ENCODE measurements at places on chromosomes 2 and 18.

DNA sequence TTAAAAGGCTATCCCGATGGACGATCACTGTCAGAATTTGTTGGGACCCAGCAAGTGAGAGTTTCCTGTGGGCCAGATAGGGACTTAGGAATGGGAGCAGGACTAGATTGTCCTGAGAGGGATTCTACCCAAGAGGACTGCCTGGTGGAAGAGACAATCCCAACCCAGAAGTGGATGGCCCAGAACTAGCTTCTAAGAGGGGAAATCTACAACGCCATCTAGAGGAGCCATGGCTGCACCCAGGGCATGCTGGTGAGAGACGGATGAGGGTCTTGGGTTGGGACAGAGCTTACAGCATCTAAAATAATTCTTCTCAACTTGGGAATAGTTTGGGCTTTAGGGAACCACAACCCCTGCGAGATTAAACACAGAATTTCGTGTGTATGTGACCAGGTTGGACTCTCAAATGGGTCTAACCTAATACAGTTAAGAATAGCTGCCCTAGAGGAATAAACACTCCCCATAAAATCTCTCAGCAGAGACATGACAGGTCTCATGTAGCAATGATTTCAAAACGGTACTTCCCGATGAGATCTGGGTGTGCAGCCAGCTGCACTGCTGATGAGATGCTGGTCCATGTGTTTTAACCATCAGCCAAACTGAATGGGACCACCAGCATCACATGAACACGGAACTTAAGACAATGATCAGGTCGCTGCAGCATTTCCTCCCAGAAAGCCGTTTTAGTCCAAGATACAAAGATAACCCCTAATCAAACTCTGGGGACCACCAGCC lies 50.8 kb downstream of the CCBE1 start:
- DNase-seq = no peak

DNA sequence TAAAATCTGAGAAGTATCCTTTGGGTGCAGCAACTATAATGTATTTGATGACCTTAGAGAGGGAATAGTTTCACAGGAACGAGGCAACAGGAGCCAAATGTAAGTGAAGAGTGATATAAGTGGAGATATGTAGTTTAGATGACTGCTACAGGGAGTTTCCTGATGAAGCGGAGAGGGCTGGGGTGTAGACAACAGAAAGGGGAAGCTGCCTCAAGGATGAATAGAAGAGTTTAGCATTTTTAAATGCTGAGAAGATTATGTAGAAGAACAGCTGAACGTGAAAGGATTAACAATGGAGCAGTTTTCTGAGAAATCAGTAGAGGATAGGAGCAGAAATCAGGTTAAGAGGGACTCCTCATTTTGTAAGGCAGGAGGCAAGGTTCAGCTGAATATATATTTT lies 133.3 kb downstream of the LCLAT1 start:
- no peak for DNase-seq

- no peak for DNase-seq
Observed at GRCh38 chr2:225465827-225466226, 66.3 kb downstream of the NYAP2 start.

DNA sequence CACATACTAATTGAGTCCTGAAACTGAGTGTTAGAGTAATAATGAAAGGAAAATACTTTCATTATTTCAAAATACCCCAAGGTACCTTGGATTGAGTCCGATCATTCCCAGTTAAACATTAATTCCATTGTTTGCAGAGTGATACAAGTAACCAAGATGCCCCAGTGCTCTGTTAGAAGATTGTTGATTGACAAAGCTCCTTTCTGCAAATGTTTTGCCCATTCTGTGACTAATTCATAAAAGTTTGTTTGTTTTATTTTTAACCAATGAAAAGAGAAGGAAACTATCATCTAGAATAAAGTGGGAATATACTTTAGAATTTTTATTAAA lies 124.0 kb downstream of the GULP1 start:
- DNase-seq = no peak

DNA sequence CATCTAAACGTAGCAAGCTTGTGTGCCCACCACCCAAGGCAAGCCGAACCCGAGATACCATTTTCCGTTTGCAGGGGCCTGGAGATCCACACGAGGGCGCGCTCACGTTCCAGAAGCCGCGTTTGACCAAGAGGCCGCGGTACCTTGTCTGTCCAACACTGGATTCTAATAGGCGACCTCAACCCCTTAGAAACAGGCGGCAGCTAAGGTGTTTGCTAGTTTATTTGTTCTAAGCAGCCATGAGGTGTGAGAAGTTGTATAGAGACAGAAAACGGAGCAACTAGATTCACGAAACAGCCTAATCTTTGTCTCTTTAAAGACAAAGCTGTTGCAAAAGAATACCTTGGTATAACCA lies 4.2 kb downstream of the HOXD11 start:
- peak; percentile 82 for DNase-seq

GRCh38 chr2:196183172-196183473 lies 11.7 kb upstream of the STK17B start:
- DNase-seq = no peak

GRCh38 chr2:85114586-85115330 lies 18.4 kb upstream of the TCF7L1 start:
- no peak for DNase-seq

GRCh38 chr2:25618676-25619075 lies 54.7 kb downstream of the DTNB start:
- peak; percentile 61 for DNase-seq

DNA sequence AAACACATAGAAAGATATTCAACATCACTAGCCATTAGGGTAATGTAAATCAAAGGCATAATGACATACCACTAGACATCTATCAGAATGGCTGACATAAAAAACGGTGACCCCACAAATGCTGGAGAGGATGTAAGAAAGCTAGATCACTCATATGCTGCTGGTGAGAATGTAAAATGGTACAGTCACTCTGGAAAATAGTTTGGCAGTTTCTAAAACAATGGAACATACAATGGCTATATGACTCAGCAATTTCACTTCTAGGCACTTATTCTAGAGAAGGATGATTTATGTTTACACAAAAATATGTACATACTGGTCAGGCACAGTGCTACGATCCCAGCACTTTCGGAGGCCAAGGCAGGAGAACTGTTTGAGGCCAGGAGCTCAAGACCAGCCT lies 87.3 kb downstream of the COLEC12 start:
- DNase-seq = no peak

GRCh38 chr2:8312861-8313830 lies 368.7 kb upstream of the ID2 start:
- no peak for DNase-seq

DNA sequence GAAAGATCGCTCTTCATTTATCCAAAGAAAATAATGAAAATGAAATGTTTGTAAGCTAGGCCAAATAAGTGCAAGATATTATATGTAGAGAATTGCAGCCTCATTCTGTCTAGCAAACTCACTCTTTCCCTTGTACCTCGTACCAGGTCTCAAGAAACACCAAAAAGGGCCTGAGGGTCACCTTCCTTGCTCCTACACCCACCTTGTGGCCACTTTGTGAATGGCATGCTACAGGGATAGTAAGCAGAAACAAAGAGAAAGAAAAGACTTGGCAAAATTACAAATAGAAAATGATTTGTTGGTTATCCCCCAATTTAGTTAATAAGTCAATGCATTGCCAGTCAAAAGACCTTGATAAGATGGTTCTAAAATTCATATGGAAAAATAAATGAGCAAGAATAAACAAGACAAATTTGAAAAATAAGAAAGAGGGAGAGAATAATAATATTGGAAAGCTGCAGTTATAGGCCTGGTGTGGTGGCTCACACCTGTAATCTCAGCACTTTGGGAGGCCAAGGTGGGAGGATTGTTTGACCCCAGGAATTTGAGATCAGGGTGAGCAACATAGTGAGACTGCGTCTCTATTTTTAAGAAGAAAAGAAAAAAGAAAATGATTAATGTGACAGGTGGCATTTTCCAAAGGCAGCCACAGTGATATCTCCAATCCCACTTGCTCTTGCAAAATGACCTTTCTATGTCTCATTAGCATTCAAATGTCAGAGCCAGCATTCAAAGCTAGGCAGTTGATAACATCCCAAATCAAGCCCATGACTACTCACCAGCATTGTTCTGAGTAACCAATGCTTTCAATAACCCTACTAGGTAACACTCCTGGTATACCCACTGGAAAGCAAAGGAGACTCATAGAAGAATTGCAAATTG lies 38.8 kb upstream of the BMP10 start:
- peak; percentile 33 for DNase-seq

DNA sequence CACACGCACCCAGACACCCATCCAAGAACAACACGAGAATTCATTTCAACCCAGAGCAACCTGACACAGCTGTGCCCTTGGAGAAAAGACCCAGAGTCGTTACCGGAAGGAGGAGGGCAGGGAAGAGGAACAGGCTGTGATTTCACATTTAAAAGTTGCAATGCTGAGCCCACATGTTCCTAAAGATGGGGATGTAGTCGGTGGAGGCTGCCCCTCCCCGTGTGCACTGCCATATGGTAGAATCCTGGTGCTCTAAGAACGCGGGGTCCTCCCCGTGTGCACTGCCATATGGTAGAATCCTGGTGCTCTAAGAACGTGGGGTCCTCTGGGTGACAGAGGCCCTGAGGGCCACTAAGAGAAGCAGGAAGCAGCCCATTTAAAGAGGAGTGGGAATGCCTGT lies 10.9 kb downstream of the MTERF4 start:
- DNase-seq = no peak

DNA sequence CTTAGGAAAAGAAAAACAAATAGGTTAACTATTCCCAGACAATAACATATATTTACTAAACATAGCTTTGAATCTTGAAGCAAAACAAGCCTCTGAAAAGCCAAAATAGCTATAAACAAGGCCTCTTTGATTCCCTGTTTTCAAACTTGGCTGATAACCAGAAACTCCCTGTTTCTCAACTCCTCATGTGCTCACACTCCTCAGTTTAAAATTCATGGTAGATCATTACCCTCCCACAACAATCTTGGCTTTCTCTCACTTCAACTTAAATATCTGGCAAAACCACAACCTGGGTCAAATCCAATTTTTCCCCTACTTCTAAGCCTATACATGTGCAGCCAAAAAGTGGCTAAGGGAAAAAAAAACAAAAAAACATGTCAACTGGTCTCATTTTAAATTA lies 15.6 kb downstream of the SUCLG1 start:
- no peak for DNase-seq

DNA sequence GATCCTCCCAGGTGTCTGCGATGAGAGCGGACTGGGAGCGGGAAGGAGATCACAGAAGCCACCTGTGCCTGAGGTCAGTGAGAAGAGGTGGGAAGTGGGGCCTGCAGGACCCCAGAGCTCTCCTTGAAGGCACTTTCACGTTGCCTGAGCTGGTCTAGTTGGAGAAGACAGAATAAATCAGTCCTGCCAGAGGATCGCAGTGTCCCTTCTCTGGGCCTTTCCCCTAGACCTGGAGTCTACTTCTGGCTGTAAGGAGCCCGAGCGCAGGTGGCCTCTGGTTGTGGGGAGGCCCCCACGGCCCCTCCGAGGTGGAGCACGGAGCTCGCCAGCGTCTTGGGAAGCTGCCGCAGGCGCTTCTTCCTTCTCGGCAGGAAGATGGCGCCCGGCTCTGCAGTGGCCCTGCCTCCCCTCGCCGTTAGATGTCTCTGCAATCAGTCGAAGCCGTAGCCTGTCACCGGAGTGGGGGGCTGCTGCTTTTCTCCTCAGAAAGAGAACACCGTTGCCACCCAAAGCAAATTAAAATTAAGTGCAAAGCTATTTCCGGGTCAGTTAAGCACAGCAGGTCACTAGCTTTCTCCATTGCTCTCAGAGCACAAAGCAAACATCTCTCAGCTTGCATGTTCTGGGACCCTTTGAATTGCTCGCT lies 212.0 kb upstream of the MYT1L start:
- no peak for DNase-seq

DNA sequence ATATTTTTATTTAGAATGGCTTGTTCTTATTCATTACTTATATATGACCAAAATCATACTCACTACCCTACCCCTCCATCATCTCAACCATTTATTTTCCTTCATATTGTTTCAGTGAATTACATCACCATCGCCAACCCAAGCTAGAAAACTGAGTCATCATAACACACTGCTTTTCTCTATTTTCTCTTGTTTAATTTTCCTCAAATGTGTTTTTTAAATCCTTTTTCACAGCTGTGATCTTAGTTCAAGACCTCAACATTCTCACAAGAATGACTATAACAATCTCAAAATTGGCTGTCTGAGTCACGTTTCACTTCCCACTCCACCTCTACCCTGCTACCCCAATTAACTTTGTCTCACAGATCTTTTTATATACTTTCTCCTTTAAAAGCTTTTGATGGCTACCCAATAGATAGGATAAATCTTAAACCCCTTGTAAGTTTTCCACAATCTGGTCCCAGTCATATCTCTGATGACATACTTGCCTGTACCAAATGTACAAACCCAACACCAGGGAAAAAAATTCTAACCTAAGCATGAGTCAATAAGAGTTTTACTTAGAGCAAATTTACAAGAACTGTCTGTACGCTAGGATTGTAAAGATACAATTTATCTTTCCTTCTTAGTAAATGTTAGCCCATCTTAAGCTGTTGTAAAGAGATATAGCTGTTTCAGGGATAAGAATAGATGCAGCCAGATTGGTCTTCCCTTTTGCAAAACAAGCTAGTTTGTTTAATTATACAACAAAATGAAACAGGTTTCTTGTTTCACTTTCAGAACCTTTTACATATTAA lies 635.1 kb upstream of the SLC39A10 start:
- DNase-seq = no peak

DNA sequence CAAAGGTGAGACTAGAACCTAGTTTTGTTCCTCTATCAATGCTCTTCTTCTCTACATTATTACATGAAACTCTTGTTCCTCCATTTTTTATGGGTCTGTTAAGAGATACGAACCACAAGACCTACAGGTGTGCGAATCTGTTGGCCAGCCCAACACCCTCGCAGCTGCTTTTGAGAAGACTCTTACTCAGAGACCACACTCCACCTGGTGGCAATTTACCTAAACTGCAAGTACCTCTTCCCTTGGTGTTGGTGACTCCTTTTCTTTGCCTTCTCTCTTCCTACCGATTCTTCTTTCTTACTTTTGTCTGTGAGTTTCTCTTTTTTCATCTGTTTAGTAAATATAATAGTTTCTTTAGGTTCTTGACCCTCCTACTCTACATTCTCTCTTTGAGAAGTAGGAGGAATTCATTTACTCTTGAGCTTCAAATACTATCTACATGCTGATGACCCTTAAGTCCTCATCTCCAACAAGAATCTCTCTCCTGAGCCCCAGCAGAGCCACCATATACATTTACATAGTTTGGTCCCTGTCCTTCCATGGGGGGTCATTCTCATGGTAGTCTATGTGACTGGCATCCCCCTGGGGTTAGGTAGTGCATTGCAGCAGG lies 81.8 kb upstream of the GAREM1 start:
- peak; percentile 70 for DNase-seq

GRCh38 chr18:4839639-4840038 lies 357.4 kb downstream of the AKAIN1 start:
- DNase-seq = no peak

- DNase-seq = peak; percentile 41
Observed at GRCh38 chr18:48994044-48994651, 43.4 kb upstream of the SMAD7 start.

GRCh38 chr2:19244460-19245363 lies 113.7 kb downstream of the OSR1 start:
- DNase-seq = no peak

All from NCI-H2029 treated with DMSO at 0.1 percent for 48 hours (cell line).